AG09319 (cell line): ENCODE measurements at places on chromosomes 16 and 17.

- DNase-seq = no peak
Observed at GRCh38 chr16:67979955-67980678, at the start of gene DPEP3. Gene DPEP3 (minus strand): TSS chr16:67980499. CDS start chr16:67980380, 119 bp downstream.

GRCh38 chr16:728890-729744 is 2.2 kb downstream of the HAGHL start:
- no peak for DNase-seq

- no peak for DNase-seq
Observed at GRCh38 chr16:56421976-56422669, 3.2 kb downstream of the AMFR start.

DNA sequence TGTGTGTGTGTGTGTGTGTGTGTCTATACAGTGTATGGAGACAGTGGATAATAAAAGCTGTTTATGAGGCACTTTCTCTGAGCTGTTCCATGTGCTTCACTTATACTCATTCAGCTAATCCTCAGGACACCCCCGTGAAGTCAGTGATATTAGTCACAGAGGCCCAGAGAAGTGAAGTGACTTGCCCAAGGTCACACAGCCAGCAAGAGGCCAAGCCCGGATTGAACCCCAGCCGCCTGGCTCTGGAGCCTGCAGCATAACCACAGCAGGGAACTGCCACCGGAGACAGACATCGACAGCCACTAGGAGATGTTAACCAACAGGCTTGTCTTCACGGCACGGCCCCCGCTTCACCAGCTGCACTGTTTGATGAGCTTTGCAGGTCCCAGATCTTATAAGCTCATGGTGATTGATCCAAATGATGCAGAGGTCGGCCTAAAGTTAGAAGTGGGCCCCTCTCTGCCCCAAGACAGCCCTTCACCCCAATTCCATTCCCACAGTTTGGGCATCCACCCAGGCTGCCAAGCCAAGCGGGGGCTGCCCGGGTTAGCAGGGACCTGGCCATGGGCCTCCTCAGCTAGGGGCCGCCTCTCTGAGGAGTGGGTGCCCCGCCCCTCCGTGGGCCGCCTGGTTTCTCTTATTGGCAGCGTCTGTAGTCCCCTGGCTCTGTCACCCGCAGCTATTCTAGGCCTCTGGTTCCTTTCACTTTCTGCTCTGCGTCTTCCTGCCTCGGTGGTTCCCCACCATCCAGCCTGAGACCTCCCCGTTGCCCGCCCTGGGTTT is 30.9 kb downstream of the SOCS1 start:
- no peak for DNase-seq
